Left lung (tissue), 14 donors: ENCODE measurements at places on chromosomes 16 and 17.

DNA sequence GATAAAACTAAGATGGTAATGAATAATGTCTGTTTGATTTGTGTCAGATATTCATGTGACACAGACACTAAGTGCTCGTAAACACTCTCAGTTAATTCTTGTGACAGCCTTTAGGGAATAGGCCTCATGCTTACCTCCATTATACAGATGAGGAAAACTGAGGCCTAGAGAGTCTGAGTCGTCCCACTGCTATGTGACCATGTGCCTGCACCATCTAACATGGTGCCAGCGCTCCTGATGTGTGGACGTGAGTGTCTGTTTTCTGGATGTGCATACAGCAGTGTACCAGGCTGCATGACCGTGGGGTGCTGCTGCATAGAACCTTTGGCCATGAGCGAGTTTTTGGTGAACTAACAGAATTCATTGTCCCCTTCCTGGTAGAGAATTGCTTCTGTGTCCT is 61.8 kb downstream of the MPRIP start:
- H3K27me3 ChIP-seq: no peaks in the 10 kb centered on the region
- DNase-seq: no peak
- no peak overlapping the region for H3K27ac ChIP-seq
- no peaks in the 10 kb centered on the region for H3K36me3 ChIP-seq

DNA sequence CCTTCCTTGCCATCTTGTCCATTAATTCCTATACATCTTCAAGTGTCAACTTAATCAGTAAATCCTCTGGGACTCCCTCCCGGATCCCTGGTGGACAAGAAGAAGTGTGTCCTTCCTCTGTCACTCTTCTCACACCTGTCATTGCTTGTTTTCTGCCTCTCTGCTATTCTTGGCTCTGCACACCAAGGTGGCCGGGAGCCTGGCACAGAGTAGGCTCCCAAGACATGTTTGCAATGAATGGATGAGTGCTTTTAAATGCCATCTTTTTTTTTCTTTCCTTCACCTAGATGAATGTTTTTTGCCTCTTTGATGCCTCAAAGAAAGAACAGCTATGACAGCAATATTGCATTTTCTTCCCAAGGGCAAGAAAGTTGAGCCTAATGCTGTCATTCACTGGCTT is 58.0 kb upstream of the CLEC18A start:
- no peaks in the 10 kb centered on the region for H3K36me3 ChIP-seq
- no peak overlapping the region for H3K27ac ChIP-seq
- DNase-seq: no peak
- H3K27me3 ChIP-seq: no peaks in the 10 kb centered on the region

GRCh38 chr17:81272616-81273015 is 22.5 kb downstream of the SLC38A10 start:
- H3K27me3 ChIP-seq: no peaks in the 10 kb centered on the region
- peak overlapping the region; percentile 76 for H3K27ac ChIP-seq
- peaks cover 98% of the 10 kb centered on the region for H3K36me3 ChIP-seq
- no peak overlapping the region for H3K4me3 ChIP-seq
- H3K4me1 ChIP-seq: peaks cover 7% of the 10 kb centered on the region
- DNase-seq: no peak

- no peaks in the 10 kb centered on the region for H3K36me3 ChIP-seq
- DNase-seq: no peak
- no peaks in the 10 kb centered on the region for H3K4me1 ChIP-seq
- H3K4me3 ChIP-seq: no peak overlapping the region
- H3K27me3 ChIP-seq: no peaks in the 10 kb centered on the region
- H3K27ac ChIP-seq: no peak overlapping the region
Measured at GRCh38 chr17:32569171-32570080, 82.6 kb downstream of the CDK5R1 start.

DNA sequence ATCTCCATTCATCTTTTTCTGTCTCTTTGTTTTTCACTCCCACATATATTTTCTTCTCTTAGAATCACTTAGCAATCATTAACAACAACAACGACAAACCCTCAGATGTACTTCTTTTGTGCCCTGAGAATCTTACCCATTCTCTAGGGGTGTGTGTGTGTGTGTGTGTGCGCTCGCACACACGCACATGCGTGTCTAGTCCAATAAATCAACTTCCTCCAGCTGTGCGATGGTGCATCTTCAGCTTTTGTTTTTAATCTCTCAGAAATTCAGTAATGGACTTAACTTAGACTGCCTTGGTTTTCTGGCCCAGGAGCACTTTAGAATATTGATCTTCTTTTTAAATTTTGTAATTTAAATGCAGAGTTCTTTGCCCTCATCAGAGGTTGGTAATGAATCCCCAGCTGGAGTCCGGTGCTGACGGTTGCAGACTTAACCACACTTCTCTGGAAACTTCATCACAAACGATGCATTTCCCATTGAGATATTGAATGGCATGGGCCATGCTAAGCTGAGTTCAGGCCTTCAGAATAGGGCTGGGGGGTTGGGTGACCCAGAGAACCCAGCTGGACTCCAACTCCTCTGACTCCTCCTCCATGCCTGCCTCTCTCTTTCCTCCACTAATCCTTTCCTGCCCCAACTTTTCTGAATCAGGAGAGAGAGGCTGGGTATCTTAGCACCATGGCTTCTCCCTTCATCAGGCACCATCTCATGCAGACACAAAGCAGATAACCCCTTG is 193.9 kb downstream of the ZNF18 start:
- H3K27ac ChIP-seq: no peak overlapping the region
- DNase-seq: no peak
- H3K4me1 ChIP-seq: no peaks in the 10 kb centered on the region
- no peaks in the 10 kb centered on the region for H3K36me3 ChIP-seq

DNA sequence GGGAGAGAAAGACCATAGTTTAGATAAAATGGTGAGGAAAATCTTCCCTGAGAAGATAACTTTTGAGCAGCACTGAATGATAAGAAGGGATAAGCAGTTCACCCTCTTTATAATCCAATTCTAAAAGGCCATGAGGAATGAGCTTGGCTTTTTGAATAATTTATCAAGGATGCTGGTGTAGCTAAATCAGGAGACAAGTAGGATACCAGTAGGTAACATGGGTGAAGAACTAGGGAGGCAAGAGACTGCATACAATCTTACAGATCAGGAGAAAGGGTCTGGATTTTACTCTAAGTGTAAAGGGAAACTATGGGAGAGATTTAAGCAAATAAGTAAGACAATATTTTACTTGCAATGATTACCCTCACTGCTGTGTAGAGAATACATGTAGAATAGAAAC is 60.7 kb downstream of the MED13 start:
- no peak overlapping the region for H3K4me3 ChIP-seq
- H3K36me3 ChIP-seq: peaks cover 67% of the 10 kb centered on the region
- H3K27ac ChIP-seq: no peak overlapping the region
- H3K27me3 ChIP-seq: no peaks in the 10 kb centered on the region
- H3K4me1 ChIP-seq: no peaks in the 10 kb centered on the region

DNA sequence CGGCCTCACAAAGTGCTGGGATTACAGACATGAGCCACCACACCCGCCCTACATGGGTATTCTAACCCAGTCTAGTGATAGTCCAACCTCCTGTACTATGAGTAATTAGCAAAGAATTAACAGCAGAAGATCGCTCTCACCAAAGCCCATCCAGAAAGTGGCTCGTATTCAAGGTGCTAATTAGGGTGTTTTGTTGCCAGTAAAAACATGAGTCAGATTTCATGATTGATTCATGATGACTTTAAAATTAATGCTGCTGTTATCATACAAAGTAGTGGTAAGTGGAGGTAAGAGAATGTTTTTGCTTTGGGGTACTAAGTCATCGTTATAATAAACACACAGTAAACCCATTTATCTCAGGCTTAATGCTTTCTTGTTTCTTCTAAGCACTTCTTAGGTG is 428.8 kb downstream of the WWOX start:
- no peak overlapping the region for H3K4me3 ChIP-seq
- DNase-seq: no peak
- H3K36me3 ChIP-seq: no peaks in the 10 kb centered on the region
- H3K27me3 ChIP-seq: no peaks in the 10 kb centered on the region
- H3K27ac ChIP-seq: no peak overlapping the region
- peaks cover under 1% of the 10 kb centered on the region for H3K4me1 ChIP-seq

GRCh38 chr17:50027881-50028735 is 27.8 kb upstream of the ITGA3 start:
- no peaks in the 10 kb centered on the region for H3K36me3 ChIP-seq
- peak; percentile 74 for DNase-seq
- H3K4me1 ChIP-seq: peaks cover 14% of the 10 kb centered on the region
- peaks cover 17% of the 10 kb centered on the region for H3K27me3 ChIP-seq
- H3K27ac ChIP-seq: peak overlapping the region; percentile 7

DNA sequence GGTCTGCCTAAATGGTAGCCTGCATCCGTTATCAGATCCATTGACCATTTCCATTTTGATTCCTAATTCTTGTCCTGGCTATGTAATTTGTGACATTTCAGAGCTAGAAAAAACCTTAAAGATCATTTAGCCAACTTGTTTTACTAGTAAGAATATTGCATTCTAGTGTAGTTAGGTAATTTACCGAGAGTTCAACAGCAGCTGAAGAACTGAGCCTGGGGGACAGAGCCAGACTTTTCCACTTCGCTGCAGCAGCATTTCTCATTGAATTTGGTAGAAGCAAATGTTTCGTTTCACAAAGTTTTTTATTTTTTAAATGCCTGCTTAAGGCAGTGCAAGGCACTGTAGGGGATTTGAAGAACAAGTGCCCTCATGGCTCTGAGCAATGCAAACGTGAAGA is 59.2 kb upstream of the MARCHF10 start:
- no peaks in the 10 kb centered on the region for H3K36me3 ChIP-seq
- H3K4me1 ChIP-seq: no peaks in the 10 kb centered on the region
- no peaks in the 10 kb centered on the region for H3K27me3 ChIP-seq
- no peak for DNase-seq

DNA sequence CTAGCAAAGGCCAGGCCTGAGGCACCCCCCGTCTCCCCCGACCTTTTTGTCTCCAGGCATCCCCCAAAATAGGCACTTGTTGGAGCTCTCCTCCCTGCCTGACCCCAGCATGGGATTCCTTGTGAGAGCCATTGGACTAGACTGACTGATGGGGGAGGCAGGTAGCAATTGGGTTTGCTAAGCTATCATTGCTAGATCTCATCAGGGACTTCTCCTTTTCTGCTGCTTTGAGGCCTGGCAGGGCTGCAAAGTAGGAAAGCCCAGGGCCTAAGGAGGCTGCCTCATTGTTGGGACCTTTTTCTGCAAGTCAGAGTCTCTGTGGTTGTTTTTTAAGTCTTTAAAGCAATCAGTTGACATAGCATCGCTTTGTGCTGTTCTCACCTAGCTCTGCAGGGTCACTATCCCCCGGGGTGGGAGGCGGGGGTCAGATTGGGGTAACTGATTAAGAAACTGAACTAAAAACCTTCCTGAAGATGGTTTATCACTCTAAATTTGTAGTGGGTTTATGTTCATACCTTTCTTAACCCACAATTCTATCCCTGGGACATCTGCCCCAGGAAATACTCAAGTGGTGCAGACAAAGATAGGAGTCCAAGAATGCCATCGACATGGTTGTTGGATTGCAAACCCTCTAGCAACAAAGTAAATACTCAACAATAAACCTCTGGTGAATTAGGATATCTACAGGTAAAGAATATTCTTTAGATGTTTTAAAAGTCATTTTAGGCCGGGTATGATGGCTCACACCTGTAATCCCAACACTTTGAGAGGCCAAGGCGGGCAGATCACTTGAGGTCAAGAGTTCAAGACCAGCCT is 28.0 kb downstream of the LLGL2 start:
- H3K4me1 ChIP-seq: peaks cover 4% of the 10 kb centered on the region
- no peak for DNase-seq
- no peak overlapping the region for H3K27ac ChIP-seq
- no peak overlapping the region for H3K4me3 ChIP-seq

GRCh38 chr17:52297230-52298010 is 138.9 kb upstream of the CA10 start:
- H3K27ac ChIP-seq: no peak overlapping the region
- no peaks in the 10 kb centered on the region for H3K27me3 ChIP-seq
- H3K36me3 ChIP-seq: no peaks in the 10 kb centered on the region
- H3K4me1 ChIP-seq: no peaks in the 10 kb centered on the region
- H3K4me3 ChIP-seq: no peak overlapping the region
- no peak for DNase-seq

DNA sequence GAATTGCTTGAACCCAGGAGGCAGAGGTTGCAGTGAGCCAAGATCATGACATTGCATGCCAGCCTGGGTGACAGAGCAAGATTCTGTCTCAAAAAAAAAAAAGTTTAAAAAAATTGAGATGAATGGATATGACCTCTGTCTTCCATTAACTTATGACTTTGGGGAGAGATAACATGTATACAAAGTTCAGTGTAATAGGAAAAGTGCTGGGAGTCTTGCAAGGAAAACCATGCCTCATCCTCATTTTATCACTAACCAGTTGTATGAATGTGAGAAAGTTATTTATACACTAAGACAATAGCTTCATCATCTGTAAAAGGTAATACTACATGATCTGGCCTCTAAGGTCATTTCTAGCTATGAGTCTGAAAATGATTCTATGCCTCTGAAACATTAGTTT is 10.2 kb upstream of the WSB1 start:
- no peaks in the 10 kb centered on the region for H3K27me3 ChIP-seq
- H3K27ac ChIP-seq: peak overlapping the region; percentile 78
- no peak for DNase-seq
- H3K4me1 ChIP-seq: peaks cover 73% of the 10 kb centered on the region
- H3K36me3 ChIP-seq: no peaks in the 10 kb centered on the region
- no peak overlapping the region for H3K4me3 ChIP-seq

GRCh38 chr17:21374441-21375161 is 1.6 kb upstream of the KCNJ12 start:
- H3K27me3 ChIP-seq: peaks cover 20% of the 10 kb centered on the region
- peaks cover 10% of the 10 kb centered on the region for H3K4me1 ChIP-seq
- no peaks in the 10 kb centered on the region for H3K36me3 ChIP-seq
- no peak for DNase-seq
- no peak overlapping the region for H3K27ac ChIP-seq

GRCh38 chr17:74748529-74749278 is at the start of gene NHERF1:
Gene NHERF1, plus strand, starts transcription at chr17:74748628. Its CDS starts 219 bp downstream, at chr17:74748847.
- H3K4me3 ChIP-seq: peak within 1 kb of the TSS; percentile 80
- H3K27me3 ChIP-seq: no peaks in the 10 kb centered on the region
- peak within 1 kb of the TSS; percentile 73 for H3K27ac ChIP-seq

GRCh38 chr16:54647725-54648221 is 282.9 kb upstream of the IRX5 start:
- no peak overlapping the region for H3K4me3 ChIP-seq
- DNase-seq: no peak
- H3K27ac ChIP-seq: peak overlapping the region; percentile 30
- no peaks in the 10 kb centered on the region for H3K36me3 ChIP-seq

DNA sequence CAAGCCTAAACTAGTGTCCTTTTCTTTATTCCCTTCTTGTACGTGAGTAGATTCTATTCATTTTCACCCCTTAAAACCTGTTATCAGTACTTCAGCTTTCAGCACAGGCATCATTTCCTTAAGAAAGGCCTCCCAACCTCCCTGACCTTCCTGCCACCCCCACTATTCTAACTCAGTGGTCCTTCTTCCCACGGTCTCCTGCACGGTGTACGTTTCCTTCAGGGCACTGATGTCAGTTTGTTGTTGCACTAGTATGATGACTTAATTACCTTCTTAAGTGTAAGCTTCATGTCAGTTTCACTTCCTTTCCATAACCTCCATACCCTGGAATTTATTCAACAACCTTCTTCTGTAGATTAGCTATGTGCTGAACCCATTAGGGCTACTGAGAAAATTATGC is 484.2 kb downstream of the HS3ST4 start:
- DNase-seq: no peak
- no peaks in the 10 kb centered on the region for H3K4me1 ChIP-seq
- no peaks in the 10 kb centered on the region for H3K36me3 ChIP-seq
- H3K4me3 ChIP-seq: no peak overlapping the region
- no peaks in the 10 kb centered on the region for H3K27me3 ChIP-seq
